ENCODE measurements at places on chromosomes 5 and 9. TPM values are rescaled to one million over a fixed set of nuclear protein-coding genes. Genes with fewer than 3 reads are reported as not detected.

The SGCD gene
- total RNA-seq, result not detected

The PLPPR1 gene
- total RNA-seq, result not detected

The TBC1D13 gene
- total RNA-seq, result 18.6 TPM

The PFN3 gene
- total RNA-seq, result not detected

The IL5 gene
- 1.5 TPM for total RNA-seq

The AP3S1 gene
- 71.7 TPM for total RNA-seq

The CDX1 gene
- not detected for total RNA-seq

The UBE2D2 gene
- total RNA-seq, result 220 TPM

The SHC3 gene
- not detected for total RNA-seq

The LTC4S gene
- total RNA-seq, result 2.4 TPM

Measured in activated naive CD4-positive, alpha-beta T cell treated with anti-CD3 and anti-CD28 coated beads, Interleukin-2, amount 10 ng/mL, durations not matched to agents 5 hours and 36 hours (primary cell).